ENCODE measurements at places on chromosomes 1 and 21.

DNA sequence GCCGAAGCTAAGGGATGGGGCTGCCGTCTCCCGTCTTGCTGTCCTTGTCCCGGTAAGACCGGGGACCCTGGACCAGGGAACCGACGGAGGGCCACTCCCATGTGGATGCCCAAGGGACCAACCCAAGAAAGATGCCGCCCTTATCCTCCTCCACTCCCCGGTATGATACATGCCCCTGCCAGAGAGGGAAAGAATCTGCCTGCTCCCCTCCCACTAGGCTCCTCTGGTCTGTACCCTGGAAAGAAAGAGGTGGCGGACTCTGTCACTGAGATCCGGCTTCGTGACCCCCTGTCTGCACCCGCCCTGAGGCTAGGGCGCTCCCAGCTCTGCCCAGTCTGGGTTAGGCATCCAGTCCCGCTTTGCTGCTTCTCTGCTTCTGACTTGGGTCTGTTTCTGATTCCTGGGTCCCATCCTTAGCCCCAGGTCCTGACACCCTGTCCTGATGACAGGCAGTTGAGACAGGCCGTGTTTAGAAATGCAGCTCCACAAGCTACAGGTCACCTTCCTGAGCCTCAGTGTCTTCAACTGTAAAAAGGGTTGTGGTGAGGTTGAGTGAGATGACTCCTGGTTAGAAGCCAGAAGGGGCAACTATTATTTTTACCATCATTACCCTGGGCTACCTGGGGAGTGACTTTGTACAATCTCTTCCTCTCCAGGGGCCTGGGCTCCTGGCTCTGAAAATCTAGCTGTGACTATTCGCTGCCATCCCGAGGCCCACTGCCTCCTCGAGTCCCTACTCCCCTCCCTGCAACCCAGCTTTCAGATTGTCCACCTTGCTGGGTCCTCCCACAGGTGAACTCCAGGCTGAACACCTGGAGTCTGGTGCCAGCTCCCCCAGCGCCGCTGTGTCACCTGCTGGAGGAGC, 3.7 kb downstream of the MATN1 start:
- DNase-seq: no peak

- no peak for DNase-seq
These were observed 251.5 kb downstream of the SIPA1L2 start for GRCh38 chr1:232378266-232379062.

- DNase-seq: no peak
These were observed 27.7 kb downstream of the L1TD1 start for GRCh38 chr1:62222321-62222720.

- no peak for DNase-seq
These were observed 88.2 kb downstream of the KAZN start for GRCh38 chr1:14686701-14687100.

DNA sequence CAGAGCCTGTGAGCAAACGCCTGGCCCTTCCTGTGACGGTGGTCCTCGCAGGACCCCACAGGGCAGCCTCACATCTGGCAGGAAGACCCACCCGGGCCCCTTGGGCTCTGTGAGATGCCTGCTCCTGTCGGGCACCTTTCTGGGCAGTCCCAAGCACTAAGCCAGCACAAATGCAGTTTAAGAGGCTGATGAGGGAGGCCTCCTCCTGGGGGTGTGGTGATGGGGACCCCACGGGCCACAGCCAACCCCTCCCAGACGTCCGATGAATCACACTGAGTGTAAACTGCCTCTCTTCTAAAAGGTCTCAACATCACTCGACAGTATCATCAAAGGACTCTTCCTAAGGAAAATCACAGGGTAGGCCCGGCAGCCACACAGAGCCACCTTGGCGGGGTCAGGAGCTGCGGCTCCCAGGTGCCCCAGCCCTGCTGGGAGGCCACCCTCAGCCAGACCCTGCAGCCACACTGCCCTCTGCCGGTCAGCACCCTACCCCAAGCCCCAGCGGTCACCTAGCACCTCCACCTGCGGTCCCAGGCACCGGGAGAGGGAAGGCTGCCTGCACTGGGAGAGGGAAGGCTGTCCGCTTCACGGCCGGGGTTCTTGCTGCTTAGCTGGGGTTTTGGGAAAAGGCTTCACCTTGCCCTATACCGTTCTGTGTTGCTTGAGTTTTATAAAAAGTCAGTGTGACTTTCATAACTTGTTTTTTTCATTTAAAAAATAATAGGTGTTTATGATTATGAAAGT, 3.9 kb upstream of the PRKCZ start:
- no peak for DNase-seq

DNA sequence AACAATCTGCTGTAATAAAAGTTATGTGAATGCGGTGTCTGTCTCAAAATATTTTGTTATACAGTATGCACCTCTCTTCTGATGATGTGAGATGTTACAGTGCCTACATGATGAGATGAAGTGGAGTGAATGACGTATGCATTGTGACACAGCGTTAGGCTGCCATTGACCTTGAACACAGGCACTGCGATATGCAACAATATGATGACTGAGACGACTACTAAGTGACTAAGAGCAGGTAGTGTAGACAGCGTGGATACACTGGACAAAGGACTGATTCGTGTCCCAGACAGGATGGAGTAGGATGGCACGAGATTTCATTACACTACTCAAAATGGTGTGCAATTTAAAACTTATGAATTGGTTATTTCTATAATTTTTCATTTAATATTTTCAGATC, 8.4 kb downstream of the SGIP1 start:
- DNase-seq: no peak

- no peak for DNase-seq
These were observed 49.1 kb upstream of the LRRC3 start for GRCh38 chr21:44405948-44406872.

- no peak for DNase-seq
These were observed 86.8 kb downstream of the LRRC8C start for GRCh38 chr1:89719502-89720306.

DNA sequence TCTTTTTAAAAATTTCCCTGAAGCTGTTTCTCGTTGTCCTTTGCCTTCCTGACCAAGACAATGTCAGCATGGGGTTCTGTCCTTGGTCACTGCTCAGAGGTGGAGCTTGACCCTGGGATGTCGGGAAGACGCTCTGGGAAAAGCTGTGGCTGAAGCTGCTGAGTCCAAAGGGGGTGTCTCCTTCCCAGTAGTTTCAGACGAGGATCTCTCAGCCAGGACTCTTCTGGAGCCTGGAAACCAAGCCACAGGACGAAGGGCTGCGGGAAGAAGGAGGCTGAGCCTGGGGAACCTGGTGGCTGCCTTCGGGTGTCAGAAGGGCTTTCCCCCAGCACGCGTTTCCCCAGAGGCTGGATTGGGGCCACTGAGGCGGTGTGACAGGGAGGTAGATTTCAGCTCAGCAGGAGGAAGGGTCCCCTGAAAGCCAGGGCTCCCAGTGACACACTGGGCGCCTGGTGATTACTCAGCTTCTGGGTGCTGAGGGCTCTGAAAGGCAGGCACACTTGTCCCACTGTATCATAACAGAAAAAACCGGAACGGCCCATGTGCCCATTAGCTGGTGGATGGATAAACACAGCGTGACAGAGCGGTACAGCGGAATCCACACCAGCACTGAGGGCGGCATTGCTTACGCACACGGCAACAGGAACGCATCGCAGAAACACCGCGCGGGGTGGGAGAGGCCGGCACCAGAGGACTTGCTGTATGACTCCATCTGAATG, 5.0 kb upstream of the KRTAP12-1 start:
- no peak for DNase-seq

DNA sequence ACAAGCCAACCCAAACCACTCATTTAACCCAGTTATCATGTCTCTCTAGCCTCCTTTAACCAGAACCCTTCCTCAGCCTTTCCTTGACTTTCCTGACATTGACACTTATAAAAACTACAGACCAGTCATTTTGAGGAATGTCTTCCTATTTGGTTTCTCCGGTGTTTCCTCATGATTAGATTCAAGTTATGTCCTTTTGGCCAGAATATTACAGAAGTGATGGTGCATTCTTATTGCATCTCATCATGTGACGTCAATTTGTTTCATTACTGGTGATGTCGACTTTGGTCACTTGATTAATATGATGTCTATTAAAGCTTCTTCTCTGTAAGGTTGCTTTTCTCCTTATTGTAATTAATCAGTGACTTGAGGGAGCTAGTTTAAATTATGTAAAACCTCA, 6.1 kb upstream of the RCSD1 start:
- no peak for DNase-seq

DNA sequence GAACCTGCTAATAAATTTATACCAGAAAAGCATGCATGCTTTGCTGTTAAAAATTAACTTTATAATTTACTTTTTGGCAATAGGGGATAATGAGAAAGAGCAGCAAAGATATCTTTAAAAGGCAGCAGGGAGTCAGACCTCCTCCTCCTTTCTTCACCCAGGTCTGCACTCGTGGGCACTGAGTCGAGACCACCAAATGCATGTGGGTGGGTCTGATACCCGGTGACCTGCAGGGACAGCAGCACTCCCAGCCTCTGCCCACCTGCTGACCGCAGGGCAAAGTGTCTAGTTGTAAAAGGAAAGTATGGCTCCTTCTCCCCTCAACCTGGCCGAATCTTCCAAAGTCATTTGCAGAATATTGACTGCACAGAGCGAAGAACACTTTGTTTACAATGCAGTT, 43.7 kb upstream of the KIF26B start:
- no peak for DNase-seq

DNA sequence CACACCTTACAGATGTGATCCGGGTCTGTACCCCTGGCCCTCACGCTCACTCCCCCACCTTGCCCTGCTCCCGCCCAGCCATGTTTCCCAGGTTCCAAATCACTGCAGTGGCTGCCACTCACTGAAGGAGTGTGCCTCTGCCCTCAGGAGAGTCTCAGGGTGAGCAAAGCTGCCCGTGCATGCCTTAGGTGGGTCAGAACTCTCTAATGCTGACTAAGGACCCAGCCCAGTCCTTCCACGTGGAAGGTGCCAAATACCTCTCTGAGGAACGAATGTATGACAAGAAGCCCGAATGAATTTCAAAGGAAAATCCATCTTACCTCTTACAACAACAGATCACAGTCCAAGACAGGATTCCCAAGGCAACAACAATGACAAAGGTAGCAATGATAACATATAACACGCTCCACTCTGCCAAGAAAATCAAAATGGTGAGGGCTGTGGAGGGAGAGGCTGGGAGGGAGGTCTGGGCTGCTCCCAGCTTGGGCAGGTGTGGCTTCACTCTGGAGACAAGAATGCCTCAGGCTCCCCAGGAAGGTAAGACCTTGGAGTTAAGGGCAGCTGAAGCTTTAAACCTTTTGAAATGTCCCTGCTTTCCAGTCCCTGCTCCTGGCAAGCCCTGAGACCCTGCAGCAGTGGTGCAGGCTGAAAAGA, 115.2 kb downstream of the KIAA0319L start:
- DNase-seq: no peak

GRCh38 chr21:44952929-44953627, 13.2 kb downstream of the SLX9 start:
- DNase-seq: no peak

DNA sequence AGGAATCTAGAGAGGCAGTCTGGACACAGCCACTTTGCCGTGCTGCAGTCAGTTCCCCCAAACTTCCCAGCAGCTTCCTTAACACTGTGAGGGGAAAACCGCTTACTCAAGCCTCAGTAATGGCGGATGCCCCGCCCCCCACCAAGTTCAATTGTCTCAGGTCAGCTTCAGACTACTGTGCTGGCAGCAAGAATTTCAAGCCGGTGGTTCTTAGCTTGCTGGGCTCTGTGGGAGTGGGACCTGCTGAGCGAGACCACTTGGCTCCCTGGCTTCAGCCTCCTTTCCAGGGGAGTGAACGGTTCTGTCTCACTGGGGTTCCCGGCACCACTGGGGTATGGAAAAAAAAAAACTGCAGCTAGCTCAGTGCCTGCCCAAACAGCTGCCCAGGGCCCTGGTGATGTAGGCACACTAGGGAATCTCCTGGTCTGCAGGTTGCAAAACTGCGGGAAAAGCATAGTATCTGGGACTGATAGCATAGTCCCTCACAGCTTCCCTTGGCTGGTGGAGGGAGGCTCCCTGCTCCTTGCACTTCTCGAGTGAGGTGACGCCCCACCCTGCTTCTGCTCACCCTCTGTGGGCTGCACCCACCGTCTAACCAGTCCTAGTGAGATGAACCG, 23.7 kb upstream of the HFM1 start:
- DNase-seq: no peak

DNA sequence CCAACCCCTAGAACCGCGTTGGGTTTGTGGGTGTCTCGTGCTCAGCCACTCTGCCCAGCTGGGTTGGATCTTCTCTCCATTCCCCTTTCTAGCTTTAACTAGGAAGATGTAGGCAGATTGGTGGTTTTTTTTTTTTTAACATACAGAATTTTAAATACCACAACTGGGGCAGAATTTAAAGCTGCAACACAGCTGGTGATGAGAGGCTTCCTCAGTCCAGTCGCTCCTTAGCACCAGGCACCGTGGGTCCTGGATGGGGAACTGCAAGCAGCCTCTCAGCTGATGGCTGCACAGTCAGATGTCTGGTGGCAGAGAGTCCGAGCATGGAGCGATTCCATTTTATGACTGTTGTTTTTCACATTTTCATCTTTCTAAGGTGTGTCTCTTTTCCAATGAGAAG, 18.7 kb downstream of the TFF3 start:
- no peak for DNase-seq

- no peak for DNase-seq
These were observed 17.9 kb downstream of the LUZP1 start for GRCh38 chr1:23150742-23151141.

GRCh38 chr21:14522736-14523135, 23.4 kb downstream of the SAMSN1 start:
- DNase-seq: no peak

- no peak for DNase-seq
These were observed 1.3 kb downstream of the TBX15 start for GRCh38 chr1:118986555-118987467.

DNA sequence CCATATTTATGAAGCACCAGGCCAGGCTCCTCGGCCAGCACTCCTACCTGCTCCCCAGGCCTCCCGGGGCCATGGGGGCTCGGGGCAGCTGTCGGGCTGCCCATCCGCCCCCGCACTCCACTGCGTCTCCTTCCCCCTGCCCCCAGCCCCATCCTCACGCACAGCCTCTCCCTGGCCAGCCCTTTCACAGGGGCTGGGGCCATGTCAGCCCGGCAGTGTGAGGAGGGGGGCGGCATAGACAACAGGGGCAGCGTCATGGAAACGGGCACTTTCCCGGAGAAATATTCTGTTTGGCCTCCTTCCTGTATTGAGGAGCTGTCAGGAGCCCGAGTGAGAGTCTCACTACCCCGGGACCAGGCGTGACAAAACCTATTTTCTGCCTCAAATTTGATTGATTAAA, 87.3 kb downstream of the CASZ1 start:
- DNase-seq: no peak

DNA sequence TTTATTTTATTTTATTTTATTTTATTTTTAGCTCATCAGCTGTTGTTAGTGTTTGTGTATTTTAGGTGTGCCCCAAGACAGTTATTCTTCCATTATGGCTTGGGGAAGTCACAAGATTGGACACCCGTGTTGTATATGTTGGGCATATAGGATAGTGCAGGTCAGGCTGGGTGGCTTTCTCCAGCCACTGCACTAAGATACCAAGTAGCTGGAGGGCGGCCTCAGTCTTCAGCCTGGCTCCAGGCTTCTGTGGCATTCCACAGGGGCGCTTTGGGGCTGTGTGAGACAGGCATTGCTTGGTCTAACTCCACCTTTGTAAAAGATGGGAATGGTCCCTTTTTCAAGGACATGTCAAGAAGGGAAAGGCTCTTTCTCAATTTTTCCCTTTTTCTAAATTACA, 16.5 kb downstream of the RRP1B start:
- no peak for DNase-seq

- no peak for DNase-seq
These were observed 369.4 kb downstream of the KCNH1 start for GRCh38 chr1:210764536-210764935.

All from T-cell (primary cell).